ENCODE measurements at places on chromosomes 3 and 15.

DNA sequence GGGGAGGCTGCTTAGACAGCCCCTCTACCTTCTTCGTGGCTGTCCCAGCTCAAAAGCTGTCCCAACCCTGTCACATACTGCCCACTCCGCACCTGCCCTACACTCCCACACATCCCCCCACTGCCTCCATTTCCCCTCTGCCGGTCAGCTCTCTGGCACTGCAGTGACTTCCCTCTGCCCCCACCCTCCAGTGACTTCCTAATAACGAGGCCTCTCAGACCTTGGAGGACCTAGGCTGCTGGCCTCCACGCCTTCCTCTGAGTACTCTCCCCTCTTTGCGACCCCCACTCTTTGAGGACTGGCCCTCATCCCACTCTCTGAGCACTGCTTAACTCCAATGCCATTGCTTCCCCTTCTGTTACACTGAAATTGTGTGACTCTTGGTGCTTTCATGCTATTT, 45.3 kb downstream of the KY start:
- DNase-seq = no peak

GRCh38 chr15:84914351-84914750, 29.9 kb downstream of the SLC28A1 start:
- no peak for DNase-seq

DNA sequence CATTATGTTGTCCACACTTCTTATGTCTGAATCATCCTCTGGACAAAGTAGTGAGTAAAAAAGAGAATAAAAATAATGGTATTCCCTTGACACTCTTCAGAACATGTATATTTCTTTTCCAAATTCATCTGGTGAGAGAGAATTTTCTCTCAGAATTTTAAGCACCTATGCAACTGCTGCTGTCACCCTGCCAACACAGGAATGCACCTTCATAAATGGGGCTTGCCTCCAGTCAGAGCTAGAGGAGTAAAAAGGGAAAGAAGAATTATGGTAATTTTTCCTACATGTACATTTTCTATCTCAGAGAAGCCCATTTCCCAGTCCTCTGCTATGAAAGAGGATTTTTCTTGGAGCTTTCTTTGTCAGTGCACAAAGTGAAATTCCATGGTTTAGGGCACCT, 92.2 kb upstream of the ALCAM start:
- no peak for DNase-seq

GRCh38 chr15:85168642-85169173, 187.1 kb downstream of the PDE8A start:
- DNase-seq = peak; percentile 21
